ENCODE measurements at places on chromosomes 12 and 14.

GRCh38 chr12:83823386-83824045 is 1089.1 kb downstream of the SLC6A15 start:
- no peak for DNase-seq

- no peak for DNase-seq
Measured at GRCh38 chr14:23401291-23401690, 6.8 kb downstream of the MYH6 start.

DNA sequence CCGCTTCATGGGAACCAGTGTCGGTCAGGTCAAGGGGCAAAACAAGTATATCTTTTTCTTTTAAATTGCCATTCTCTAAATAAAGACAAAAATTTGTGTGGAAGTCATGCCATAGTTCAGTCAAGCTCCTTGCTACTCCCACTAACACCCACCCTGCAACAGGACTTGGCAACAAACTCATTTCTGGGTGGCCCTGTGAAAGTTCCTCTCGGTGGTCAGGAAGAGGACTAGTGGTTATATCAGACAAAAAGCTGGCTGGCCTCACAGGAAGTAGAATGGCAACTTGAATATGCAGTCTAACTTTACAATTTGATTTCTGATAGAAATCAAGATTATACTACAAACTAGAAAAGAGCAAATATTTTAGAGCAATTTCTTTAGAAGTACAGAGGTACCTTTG is 11.2 kb downstream of the DHRS7 start:
- DNase-seq, result no peak

GRCh38 chr12:81080431-81080983 is 2.6 kb downstream of the ACSS3 start:
- DNase-seq, result no peak

- DNase-seq, result no peak
Measured at GRCh38 chr12:66314278-66314677, 12.0 kb downstream of the HELB start.

DNA sequence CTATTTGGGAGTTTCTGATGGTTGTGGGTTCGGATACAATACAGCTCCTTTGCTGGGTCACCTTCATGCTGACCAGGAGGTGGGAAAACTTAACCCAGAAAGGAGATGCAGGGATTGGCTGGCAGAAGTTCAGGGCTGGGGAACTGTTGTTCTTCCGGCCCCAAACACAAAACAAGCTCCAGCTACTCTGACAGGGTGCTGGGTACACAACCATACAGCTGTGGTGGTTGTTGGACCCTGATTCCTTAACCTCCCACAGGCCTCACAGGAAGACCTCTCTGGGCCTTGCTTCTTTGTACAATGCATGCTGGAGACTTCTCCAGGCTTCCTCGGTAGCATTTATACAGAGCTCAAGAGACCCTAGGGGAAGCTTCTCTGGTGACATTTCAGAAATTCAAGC is 47.6 kb downstream of the CPM start:
- no peak for DNase-seq

DNA sequence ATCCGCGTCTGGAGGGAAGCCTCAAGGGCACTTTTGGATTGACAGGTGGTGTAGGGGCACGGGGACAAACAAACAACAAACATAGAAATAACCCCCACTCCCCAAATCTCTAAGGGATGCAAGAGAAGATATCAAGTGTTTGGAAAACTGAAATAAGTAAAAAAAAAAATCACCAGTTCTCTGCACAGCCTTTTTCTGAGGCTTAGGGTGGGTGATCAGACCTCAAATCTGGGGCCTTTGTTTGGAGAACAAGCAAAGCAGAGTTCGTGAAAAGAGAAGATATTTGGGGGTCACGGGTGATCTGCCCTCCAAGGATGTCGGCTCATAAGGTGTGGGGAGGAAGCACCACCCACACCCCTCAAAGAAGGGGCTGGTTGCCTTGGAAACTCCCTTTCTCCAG is 10.7 kb downstream of the TBX5 start:
- no peak for DNase-seq

DNA sequence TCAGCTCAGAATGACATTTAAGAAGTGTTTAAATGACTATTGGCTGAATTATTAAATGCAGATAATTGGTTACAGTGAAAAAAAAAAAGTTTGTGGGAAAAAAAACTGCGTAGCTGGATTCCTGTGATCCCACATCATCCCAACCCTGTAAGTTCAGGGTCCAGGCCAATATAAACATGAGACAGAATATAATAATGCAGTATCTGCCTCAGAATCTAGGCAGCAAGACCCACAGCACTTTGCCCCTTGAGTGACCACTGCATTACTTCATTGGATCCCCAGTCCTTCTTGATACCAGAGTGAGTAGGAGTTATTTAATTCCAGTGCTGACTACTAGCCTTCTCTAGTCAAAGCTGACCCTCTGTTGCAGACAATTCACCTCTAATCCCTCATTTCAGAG is 272.6 kb downstream of the CCER1 start:
- no peak for DNase-seq

- DNase-seq, result no peak
Measured at GRCh38 chr12:64457032-64457431, 5.1 kb downstream of the TBK1 start.

- DNase-seq, result no peak
Measured at GRCh38 chr14:31582286-31582691, 21.1 kb downstream of the NUBPL start.

DNA sequence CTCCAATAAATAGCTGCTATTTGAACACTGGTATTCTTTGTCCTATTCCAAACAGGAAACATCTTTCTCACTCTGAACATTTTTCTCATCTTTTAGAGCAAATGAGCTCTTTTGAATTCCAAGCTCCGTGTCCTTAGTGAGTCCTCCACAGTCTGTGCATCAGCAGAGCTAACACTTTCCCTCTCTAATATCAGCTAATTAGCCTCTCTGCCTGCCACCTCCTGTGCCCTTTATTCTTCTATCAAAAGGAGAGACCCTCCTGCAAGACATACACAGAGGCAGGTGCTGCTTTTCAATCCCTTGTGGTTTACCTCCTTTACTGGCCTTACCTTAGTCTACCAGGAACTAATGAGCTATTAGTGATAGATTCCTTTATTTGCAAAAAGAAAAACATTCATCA is 178.5 kb downstream of the SLC35F4 start:
- no peak for DNase-seq

DNA sequence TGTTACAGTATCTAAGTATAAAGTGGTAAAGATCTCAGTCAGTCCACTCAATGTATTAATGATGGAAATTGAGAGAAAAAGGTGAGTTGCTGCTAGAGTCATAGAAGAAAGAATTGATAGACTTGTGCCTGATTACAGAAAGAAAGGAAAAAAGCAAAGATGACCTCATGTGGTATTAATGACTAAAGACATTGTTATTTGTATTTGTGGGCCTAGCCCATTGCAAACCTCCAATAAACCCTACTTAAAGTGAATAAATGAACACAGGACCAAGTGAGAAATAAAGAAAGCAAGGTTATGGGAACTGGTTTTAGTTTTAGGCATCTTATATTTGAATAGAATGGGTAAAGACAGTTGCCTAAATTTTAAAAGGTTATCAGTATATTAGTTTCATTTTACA is 105.5 kb downstream of the SYT1 start:
- DNase-seq, result no peak

DNA sequence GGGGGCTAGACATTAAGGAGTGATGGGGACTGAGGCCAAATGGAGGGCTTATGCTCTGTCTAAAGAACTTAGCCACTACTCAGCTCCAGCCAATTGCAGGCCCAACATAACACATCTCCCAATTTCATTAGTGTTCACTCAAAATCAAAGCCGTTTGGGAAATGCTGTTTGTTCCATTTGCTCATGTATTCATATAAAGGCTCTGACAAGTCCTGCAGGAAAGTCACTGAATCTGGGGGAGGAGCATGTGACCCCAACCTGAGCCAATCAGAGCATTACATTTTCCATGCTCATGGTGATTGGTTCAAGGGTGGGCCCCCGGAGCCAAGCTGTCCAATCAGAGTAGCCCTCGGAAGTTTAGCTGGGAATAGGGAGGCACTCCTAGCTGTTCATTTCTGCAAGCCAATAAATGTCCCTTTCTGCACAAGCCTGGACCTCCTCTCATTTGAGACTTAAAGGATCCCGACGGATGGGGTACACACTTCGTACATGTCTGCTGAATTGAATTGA is 20.9 kb downstream of the SDSL start:
- no peak for DNase-seq

- peak; percentile 13 for DNase-seq
Measured at GRCh38 chr12:107368586-107368985, 275.2 kb upstream of the CRY1 start.

- DNase-seq, result no peak
Measured at GRCh38 chr14:85415015-85415712, 114.8 kb upstream of the FLRT2 start.

- DNase-seq, result no peak
Measured at GRCh38 chr12:130164936-130165335, 2.7 kb downstream of the FZD10 start.

DNA sequence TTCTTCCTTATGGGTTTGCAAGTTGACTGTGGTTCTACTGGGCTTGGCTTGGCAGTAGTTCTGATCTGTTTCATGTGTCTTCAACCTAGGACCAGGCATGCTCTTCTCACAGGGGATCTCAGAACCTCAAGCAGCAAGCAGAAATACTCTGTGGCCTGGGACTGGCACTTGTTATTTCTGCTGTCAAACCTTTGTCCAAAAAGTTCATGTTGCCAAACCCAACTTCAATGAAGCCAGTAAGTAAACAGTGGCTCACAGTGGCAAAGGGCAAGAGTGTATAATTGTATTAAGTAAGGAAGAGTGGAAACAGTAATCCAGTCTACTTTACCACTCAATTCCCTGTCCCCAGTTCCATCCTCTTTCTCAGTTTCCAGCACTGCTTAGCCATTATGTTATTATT is 15.7 kb upstream of the HMGA2 start:
- DNase-seq, result no peak

- no peak for DNase-seq
Measured at GRCh38 chr12:9619411-9620179, 11.9 kb upstream of the KLRB1 start.

- no peak for DNase-seq
Measured at GRCh38 chr14:38951451-38951850, 151.6 kb downstream of the SEC23A start.

DNA sequence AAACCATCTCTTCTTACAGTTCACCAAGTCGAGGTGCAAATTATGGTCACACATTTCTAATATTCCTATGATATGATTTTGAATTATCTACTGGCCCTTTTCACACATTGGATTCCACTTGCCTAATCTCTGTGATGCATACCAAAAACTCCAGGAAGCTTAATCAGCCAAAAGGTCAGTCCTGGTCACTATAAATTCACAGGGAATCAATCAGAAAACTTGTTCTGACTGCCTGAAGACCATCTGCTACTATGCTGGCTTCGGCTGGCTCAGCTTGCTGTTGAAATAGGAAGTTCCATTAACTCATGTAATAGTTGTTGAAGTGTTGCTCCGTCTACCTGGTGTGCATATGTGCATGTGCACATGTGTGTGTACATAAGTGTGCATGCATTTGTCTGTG is 142.8 kb upstream of the FLRT2 start:
- no peak for DNase-seq

DNA sequence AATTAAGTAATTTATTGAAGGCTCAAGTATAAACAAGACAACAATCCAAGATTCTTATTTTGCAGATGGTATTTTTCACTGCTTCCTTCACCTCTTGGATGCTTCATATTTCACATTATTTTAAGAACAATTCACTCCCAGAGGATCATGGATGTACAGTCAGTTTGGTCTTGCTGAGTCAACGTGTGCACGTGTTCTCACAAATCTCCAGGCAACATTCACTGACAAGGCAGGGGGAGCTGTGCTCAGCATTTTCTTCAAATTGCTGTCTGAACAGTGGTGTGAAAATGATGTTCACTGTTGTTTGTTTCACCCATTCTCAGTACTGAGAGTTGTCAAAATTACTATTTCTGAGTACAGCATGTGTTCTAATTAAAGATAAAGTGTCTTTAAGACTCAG is 118.3 kb upstream of the SLC38A4 start:
- no peak for DNase-seq

DNA sequence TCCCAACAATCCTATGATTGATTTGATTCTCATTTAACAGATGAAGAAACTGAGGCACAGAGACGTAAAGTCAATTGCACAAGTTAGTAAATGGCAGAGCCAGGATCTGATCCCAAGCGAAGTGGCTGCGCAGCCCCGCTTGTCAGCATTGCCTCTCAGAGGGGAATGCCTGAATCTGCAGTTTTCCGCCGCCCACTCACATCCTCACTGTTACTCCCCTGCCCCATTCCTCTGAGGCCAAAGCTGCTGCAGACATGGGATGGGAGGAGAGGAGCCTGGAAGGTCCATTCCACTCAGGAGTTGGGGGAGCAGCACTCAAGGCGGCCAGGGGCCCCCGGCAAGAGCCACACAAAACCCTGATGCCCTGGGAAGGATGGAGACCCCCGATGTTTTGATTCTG is 1.0 kb downstream of the NRIP2 start:
- no peak for DNase-seq

- DNase-seq, result no peak
Measured at GRCh38 chr12:78185109-78185508, 354.4 kb downstream of the NAV3 start.

GRCh38 chr12:122862872-122863701 is 27.8 kb downstream of the HIP1R start:
- DNase-seq, result no peak

GRCh38 chr14:23300687-23301223 is 1.9 kb downstream of the PPP1R3E start:
- DNase-seq, result no peak

GRCh38 chr12:76299536-76300296 is 48.5 kb downstream of the BBS10 start:
- no peak for DNase-seq

DNA sequence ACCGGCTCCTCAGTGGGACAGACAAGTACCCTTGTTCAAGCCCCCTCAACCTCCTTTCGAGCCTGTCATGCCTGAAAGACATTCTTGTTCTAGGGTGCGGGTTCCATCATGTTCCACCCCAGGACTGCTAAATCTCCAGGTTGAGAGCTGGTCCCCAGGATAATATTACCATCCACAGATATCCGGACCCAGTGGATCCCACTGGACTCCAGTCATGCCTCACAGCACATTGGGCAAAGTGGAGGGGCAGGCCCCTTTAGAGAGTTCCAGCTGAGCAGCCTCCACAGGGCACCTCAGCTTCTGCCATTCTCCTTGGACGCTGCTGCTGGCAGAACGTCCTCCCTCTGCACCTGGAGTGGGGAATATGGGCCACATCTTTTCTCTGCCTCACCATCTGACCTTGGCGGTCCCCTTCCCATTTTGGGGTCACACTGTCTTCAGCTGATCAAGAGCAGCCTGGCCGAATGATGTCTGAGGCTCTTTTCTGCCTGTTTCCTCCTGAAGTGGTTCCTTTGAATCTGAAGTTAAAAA is 137.4 kb downstream of the BCL11B start:
- DNase-seq, result no peak

DNA sequence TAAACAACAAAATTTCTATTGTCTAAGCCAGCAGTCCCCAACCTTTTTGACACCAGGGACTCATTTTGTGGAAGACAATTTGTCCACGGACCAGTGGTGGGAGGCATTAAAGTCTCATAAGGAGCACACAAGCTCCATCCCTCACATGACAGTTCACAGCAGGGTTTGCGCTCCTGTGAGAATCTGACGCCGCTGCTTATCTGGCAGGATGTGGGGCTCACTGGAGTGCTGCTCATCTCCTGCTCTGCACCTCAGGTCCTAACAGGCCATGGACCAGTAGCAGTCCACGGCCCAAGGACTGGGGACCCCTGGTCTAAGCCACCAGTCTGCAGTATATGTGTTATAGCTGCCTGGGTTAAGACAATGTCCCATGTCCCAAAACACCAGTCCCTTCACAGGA is 27.2 kb downstream of the VCPKMT start:
- no peak for DNase-seq

Data from stimulated activated CD8-positive, alpha-beta memory T cell treated with anti-CD3 and anti-CD28 coated beads, Interleukin-7, amount 100 ng/mL, for 4 hours (primary cell).